CD4-positive, alpha-beta T cell treated with Interferon alpha-2 for 1 hour (primary cell): ENCODE measurements at places on chromosomes 12 and 14.

DNA sequence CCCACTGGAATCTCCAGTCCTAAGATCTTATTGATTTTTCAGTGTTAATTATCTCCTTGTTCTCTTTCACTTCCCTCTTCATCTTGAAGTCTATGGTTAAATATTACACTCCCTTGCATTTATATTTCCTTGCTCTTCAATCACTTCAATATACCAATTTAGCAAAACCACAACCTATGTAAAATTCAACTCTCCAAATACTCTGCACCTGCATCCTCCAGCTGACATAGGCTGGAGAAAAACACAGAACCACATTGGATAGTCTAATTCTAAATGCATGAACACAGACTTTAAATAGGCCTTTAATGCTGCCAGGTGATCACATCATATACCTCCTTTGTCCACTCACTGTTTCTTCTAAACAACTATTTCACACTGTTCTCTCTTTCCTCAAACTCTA is 253.8 kb upstream of the GARIN6 start:
- DNase-seq, result no peak

- no peak for DNase-seq
Observed at GRCh38 chr12:71999795-72000194, 61.1 kb downstream of the TPH2 start.

GRCh38 chr12:13030541-13031291 is 13.5 kb upstream of the FAM234B start:
- DNase-seq, result no peak

- no peak for DNase-seq
Observed at GRCh38 chr12:91074154-91074709, 16.4 kb upstream of the KERA start.

DNA sequence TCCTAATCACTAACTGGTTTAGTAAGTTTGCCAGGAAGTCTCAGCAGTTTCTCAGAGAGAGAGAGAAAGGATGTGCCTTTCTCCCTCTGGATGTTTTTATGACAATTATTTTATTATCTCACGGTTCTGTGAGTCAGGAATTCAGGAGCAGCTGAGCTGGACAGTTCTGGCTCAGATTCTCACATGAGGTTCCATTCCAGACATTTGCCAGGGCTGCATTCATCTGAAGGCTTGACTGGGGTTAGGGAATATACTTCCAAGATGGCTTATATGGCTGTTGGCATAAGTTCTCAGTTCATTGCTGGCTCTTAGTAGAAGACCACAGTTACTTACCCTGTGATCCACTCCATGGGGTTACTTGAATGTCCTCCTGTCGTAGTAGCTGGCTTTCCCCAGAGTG is 101.2 kb upstream of the ATF7IP start:
- no peak for DNase-seq

DNA sequence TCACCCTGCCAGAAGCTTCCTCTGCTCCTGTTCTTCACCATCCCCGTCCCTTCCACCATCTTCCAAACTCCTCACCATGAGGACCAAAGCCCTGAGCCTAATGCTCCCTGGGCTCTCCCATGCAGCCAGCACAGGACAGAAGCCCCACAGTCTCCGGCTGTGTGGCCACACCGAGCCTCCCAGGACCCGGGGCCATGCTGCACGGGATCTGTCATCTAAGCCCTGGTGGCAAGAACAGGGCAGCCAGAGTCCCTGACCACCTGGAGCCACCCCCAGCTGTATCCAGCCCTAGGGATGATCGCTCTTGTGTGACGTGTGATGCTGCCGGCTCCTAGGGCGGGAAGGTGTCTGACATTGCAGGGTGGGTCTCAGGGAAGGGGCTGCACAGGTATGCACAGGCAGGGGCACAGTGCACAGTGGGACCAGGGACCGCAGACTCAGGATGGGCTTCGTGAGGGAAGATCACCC is 8.1 kb downstream of the TMEM179 start:
- DNase-seq, result no peak

- no peak for DNase-seq
Observed at GRCh38 chr12:4176168-4176567, 97.4 kb upstream of the CCND2 start.

- no peak for DNase-seq
Observed at GRCh38 chr12:5437182-5437583, 5.3 kb downstream of the NTF3 start.

GRCh38 chr12:52306731-52307130 is 14.5 kb downstream of the KRT83 start:
- no peak for DNase-seq

DNA sequence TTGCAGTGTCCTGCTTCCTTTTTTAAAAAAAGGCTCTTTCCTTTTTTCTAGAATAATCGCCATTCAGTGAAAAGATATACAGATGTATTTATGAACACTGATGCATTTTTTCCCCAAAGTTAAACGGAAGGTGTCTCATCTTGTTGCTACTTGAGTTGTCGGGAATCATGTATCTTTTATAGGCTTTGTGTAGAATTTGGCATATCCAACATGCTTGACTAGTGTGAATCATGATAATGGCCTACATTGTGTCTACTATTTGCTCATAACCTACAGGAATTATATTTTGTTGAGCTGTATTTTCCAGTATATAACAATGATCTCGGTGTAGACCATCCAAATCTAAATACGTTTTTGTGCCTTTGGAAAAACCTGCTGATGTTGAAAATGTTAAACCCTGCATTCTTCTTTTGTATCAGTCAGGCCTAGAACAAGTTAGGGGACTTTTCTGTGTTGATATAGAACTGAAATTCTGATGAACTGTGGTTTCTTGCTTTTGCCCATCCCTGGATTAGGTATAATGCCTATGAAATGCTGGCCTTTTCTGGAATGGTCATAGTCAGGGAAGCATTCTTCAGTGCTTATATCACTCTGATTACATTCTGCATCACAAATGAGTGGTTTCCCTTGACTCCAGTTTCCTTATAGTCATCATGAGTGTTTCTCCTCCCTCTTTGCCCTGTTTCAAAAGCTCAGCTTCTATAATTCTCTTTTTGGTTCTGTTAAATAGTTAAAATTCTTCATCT is 10.8 kb downstream of the BMAL2 start:
- DNase-seq, result no peak

DNA sequence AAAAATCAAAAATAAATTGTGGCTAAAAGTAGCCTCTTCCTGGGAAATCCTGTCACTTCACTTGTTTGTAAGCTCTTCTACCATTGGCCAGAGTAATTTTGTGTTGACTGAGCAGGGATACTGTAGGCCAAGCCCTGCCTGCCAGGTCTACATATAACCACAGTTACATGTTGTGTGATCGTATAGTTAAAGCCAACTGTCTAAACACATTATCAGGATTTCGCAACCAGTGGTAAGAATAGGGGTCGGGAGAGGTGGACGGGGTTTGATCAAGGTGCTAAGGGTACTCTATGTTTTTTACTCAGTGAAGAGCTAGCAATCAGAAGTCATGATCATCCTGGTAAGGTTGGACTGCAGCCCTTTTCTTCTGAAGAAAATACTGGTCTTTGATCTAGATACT is 13.4 kb downstream of the ANKRD13A start:
- DNase-seq, result no peak
